ENCODE measurements at places on chromosomes 5 and 9.

DNA sequence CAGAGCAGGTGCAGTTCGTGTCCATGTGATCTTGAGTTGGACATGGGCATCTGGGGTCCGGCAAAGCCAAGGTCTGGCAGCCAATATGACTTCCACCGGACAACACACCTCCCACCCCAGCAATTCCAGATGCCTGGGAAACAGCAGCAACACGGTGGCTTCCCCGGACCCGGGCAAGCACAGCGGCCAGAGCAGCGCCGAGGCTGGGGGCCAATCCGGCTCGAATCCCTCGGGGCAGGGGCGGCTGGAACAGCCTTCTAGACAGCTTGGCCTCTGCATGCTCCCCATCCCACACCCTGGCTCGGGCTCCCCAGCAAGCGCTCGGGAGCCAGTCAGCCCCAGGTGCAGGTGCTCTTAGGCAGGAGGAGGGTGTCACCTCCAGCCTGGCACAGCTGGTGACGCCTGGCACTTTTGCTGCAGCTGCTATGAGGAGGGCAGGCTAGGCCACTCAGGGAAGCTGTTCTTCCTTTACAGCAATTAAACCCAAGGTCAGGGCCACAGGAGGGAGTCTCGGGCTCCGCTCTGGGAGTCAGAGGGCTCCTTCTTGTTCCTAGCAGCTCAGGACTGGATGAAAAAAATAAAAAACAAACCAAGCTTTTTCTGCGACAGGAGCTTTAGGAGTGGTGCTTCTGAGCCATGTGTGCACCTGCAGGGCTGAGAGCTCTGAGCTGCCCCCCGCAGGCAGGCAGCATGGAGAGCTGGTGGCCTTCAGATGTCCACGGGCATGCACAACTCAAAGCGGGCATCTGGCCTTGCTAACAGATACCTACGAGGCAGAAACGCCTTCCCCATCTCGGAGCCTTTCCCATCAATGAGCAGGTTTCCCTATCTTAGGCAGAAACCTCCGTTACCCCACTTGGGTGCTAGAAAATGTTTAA is 28.2 kb downstream of the DBH start:
- no peak for DNase-seq

DNA sequence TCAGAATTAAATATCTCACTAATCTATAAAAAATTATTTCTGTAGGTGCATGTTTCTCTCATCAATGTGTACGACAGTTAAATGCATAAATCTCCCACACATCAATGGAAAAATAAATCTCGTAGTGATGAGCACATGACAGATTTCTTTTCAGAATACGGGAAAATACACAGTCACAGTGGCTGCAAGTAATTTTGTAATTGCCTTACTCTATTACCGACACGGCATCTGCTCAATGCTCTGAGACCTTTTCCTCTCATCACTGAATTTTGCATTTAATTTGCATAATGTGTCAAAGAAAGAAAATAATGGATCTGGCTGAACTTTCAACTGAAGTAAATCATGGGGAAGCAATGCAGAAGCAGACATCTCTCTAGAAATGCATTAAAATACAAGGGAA is 37.2 kb downstream of the PDE4D start:
- DNase-seq = no peak

DNA sequence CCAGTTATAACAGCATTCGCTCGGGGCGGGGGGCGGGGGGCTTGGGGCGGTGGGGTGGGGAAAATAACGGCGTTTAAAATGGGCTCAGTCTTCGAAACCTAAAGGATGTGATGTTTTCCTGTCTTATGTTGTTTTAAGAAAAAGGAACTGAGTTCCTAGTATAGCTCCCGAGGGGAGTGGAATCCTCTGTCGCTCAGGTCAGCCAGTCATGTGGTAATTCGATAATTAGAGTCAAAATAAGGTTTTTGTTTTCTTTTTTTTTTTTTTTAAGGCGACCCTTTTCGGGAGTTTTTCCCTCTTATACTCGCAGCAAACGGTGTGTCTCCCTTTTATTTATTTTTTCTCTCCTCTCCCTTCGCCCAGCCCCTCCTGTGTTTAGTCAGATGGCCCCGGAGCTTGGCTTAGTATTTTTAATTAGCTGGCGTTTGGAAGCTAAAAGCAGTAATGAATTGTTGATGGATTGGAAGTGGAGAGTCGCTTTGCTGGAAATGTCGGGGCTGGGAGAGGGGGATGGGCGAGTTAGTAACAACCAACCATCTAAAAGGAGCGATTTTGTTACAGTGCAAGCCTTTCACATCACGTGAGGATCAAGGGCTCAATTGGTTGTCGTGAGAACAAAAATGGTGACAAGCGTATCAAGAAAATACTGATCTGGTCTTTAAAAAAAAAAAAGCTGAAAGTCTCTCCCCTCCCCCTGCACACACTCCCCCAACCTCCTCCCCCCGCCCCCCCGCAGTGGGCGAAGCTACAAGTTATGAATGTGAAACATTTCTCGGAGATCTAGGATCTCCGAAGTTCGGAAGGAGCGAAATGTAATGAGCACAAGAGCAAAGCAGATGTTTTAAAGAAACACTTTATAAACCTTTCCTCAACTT is 714 bp upstream of the ZNF608 start:
- peak; percentile 98 for DNase-seq

DNA sequence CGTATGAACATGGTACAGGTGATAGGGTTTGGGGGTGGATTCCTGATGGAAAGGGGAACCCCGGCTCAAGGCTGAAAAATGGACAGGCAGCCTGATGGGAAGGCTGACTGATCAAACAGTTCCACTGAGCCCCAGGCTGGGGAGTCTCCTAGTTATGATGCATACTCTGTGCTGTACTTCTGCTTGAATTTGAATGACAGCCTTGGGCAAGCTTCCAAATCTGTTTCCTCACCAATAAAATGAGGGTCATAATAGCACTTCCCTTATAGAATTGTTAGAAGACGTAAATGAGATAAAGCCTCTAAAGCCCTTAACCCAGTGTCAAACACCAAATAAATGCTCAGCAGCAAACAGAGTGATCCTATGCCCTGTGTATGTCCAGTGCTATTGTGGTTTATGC is 478.5 kb upstream of the DMAC1 start:
- no peak for DNase-seq

DNA sequence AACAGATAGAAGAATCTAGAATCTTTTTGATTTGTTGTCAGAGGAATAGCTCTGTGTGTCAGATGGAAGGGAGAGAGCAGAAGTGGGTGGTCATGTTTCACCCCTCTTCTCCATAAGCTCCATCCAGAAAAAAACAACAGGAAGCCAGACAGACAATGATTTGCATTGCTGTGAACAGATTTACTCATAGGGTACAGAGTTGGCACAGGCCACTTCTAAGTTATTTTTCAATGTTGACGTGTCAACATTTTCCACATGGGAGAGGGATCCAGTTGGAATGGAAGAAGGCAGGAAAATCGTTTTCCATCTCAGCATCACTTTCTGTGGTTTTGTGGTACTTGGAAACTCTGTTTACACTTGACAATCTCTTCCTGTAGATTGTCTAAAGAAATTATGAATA is 86.7 kb downstream of the INSYN2B start:
- no peak for DNase-seq

DNA sequence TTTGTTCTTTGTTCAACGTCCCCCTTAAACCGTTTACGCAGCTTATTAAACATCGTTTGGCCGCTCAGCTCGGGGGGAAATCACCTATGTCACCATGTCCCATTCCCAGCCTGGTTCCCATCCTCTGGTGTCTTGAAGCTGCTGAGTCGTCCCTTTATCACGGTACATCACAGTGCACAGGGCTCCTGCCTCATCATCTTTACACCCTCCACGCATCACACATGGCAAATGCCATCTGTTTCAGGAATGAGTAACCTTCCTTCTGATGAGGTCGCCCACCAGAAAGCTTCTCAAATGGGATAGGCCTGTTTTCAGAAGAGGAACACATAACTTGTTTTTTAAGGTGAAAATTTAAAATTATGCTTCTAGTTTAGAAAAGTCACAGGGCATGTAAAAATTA is 7.9 kb upstream of the LHX6 start:
- no peak for DNase-seq

- DNase-seq = peak; percentile 80
Observed at GRCh38 chr9:33180526-33181184, 13.5 kb upstream of the B4GALT1 start.

- DNase-seq = no peak
Observed at GRCh38 chr5:135223404-135223803, 175.6 kb downstream of the MACROH2A1 start.

- DNase-seq = no peak
Observed at GRCh38 chr5:1948663-1949191, 66.0 kb upstream of the IRX4 start.

- DNase-seq = no peak
Observed at GRCh38 chr9:121325387-121325786, 44.7 kb downstream of the STOM start.

- no peak for DNase-seq
Observed at GRCh38 chr5:67102708-67103107, 93.9 kb downstream of the CD180 start.

DNA sequence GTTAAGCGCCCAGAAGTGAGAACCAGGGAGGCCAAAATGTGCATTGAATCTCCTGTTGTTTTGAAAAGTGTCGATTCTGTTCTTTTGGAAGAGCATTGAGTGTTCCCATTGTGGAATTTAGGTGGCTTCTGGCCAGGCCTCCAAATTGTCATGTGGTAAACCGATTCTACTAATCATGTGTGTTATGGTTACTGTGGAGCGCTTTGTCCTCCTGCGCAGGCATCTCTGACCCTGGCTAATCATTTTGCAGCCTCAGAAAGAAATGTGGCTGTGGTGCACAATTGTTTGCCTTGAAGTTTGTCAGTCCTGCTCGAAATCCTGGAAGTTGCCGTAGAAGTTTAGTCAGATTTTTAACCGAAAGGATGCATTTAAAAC is 121.3 kb downstream of the RASGRF2 start:
- peak; percentile 80 for DNase-seq

DNA sequence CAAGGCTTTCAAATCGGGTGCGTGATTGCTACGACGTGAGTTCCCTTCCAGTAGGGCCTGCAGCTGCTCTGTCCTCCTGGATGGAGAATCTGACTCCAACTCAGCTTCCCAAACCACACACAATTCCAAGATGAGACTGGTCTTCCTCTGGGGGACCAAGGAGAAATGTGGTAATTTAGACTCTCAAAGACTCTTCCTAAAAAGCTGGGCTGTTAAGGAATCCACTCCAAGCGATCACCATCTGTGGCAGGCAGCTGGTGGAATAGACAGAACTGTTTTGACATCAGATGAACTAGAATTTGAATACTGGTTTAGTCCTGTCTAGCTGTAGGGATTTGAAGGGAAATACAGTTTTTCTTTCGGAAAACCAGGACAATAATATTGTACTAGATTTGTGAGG is 130.7 kb upstream of the KLF4 start:
- no peak for DNase-seq

DNA sequence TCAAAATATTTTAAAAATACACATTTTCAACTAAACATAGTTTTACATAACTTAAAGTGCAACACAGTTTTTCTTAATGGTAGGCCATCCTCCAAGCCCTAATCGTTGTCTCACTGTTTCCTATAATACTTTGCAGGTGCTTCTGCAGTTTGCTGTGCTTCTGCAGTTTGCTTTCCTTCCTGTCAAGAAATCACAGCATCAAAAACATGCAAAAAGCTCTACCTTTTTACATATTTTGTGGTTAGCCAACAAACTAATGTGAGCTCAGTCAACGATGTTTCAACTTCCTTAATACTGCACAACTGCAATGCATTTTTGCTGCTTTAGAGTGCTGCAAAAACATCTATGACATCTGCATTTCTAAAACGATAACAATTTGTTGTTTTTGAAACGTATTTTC is 25.2 kb downstream of the EMB start:
- DNase-seq = no peak

- peak; percentile 62 for DNase-seq
Observed at GRCh38 chr9:89497978-89498851, at the start of gene SEMA4D. TSS of gene SEMA4D (minus strand) at chr9:89498113. CDS start at chr9:89405456, 92,657 bp downstream.

GRCh38 chr5:169004551-169004950 is 296.4 kb downstream of the SLIT3 start:
- no peak for DNase-seq

DNA sequence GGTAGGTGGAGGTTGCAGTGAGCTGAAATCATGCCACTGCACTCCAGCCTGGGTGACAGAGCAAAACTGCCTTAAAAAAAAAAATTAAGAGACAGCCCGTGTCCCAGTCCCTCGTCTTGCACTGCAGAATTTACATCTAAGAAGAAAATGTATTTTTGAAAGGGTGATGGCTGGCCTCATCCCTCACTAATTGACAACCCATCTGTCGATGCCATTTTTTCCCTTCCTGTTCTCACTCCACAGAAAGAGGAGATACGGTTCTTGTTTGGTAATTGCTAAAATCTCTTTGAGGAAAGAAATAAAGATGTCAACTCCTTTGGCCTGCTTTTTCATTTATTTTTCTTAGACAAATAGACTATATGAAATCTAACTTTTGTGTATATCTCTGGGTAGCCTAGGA is 2.4 kb upstream of the LSM11 start:
- DNase-seq = no peak

DNA sequence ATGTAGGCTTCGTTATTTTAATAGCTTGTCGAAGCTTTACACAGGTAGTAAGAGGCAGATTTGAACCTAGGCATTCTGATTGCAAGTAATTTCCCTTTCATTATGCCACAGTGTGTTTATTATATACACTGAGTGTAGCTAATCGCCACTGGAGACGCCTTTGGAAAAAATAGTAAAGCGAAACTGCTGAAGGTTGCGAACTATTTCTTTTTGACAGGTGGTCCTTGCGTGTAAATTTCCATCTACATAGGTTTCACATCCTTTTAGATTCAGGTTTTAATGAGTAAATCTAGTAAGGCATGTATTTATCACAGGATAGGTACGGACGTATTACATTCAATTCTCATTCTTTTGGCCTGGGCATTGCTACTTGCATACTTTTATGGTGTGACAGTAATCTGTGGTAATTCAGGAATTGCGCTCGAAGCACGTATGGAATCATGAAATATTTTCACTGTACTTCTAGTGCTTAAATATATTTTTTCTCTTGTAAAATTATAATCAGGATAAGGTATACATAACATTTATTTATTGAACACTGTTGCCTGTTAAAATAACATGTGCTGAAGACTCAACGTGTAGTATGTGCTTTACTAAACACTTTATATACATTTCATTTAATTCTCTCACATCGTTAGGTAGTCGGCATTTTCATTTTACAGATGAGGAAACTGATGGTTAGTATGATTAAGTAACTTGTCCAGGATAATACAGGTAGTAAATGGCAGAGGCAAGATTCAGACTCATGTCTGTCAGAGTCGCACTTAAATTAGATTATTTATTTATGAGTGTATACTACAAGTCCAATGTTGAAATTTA is 1.8 kb downstream of the MARCHF6 start:
- peak; percentile 22 for DNase-seq

DNA sequence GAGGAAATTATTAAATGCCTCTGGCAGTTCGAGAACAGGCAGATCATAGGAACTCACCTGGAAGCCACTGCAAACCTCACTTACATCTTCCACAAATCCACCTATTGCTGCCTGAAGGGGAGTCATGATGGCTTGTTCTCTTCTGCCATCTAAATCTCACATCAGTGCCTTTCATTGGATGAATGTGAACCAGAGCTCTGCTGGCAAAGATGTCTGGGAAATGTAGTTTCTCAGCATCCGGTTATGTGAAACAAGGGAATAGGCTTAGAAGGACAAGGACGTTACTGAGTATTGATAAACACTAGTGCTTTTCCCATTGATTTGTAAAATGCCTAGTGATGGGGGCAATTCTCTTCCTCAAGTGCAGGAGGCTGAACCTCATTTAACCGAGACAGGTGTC is 483.3 kb downstream of the ARHGEF28 start:
- DNase-seq = no peak
